ENCODE measurements at places on chromosomes 7 and 10.

GRCh38 chr7:116698396-116698795 is 26.4 kb downstream of the MET start:
- no peak for DNase-seq

GRCh38 chr10:44935966-44936295 is 23.7 kb upstream of the RASSF4 start:
- no peak for DNase-seq

DNA sequence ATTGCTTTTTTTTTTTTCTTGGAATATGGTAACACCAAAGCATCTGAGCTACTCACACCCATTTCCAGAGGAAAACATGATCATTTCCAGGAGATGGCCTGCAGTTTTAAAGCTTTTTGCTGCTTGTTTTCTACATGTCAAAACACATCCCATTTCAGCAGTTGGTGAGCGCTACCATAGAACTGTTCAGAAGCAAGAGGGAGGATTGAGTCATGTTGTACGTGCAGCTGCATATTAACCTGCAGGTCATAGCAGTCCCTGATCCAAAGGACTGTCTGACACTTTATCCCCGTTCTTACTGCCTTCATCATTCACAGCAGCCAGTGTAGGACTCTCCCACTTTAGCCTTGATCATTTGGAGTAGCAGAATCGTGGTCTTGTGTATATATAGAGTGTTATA is 124.6 kb downstream of the AUTS2 start:
- no peak for DNase-seq

- DNase-seq = no peak
Measured at GRCh38 chr7:129689995-129690581, 78.6 kb downstream of the NRF1 start.

- peak; percentile 60 for DNase-seq
Measured at GRCh38 chr7:101688183-101688831, 59.2 kb upstream of the MYL10 start.

GRCh38 chr7:43385309-43385680 is 197.6 kb upstream of the STK17A start:
- DNase-seq = no peak

- DNase-seq = no peak
Measured at GRCh38 chr7:90209776-90210175, 1.8 kb upstream of the STEAP2 start.

DNA sequence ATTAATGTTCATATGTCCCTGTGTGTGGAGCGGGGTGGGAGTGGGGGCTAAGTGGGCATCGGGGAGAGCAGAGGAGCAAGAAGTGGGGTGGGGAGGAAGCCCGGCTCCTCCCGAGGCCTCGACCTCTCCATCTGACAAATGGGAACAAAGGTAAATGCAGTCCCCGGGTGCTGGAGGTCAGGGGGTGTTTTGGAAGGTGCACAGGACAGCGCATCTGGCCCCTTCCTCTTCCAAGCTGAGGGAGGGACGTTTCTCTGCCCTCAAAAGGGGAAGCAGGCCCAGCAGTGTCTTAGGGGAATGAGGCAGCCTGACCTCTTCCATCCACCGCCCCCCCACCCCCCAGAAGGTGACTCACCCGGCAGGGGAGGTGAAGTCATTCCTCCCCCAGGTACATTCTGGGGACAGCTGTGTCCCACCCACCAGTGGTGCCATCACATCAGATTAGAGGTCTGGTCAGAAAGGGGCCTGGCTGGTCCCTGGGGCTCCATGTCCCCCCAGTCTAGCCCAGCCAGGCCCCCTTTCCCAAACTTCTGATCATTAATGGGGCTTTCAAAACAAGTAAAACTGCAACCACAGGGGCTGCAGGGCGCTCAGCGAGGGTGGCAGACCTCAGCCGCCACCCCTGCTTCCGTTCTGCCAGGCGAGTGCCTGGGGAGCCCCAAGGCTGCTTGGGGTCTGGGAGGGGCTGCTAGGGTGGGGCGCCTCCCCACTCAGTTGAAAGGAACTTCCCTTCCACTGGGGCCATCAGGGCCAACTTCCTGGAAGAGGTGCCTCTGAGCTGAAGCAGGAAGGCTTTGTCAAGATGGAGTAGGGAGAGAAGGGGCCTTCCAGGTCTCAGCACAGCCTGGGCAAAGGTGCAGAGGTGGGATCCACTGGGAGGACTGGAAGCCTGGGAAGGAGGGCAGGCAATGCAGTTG is 10.8 kb downstream of the LFNG start:
- peak; percentile 63 for DNase-seq

DNA sequence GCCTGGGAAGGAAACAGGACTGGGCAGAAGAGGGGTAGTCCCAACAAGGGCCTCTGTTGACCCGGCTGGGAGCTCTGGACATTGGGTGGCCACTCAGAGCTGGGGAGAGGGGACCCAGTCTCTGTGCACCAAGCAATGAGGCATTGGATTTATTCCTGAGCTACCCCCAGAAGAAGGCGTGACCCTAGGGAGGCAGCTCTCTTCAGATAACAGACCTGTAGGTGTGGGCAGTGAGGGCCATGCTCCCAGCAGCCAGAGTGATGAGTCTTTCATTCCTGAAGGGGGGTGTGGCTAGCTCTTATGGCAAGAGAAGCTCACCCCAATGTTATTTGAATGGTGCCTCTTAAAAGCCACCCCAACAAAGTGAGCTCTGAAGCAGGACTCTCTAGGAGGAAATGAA is 20.4 kb downstream of the TEX36 start:
- DNase-seq = no peak

GRCh38 chr10:78869508-78870454 is 199.0 kb upstream of the ZMIZ1 start:
- no peak for DNase-seq
